ENCODE measurements at places on chromosomes 7 and 10.

- H3K4me3 ChIP-seq = no peak overlapping the region
- H3K4me1 ChIP-seq = peaks cover 15% of the 10 kb centered on the region
- no peaks in the 10 kb centered on the region for H3K27me3 ChIP-seq
- no peaks in the 10 kb centered on the region for H3K36me3 ChIP-seq
- no peak overlapping the region for H3K27ac ChIP-seq
These were observed 22.2 kb upstream of the CSGALNACT2 start for GRCh38 chr10:43115881-43116595.

- no peaks in the 10 kb centered on the region for H3K36me3 ChIP-seq
- H3K4me1 ChIP-seq = peaks cover 37% of the 10 kb centered on the region
- DNase-seq = no peak
- H3K4me3 ChIP-seq = no peak overlapping the region
These were observed 26.7 kb downstream of the CCSER2 start for GRCh38 chr10:84355106-84355505.

- no peak overlapping the region for H3K4me3 ChIP-seq
- H3K27ac ChIP-seq = no peak overlapping the region
- no peaks in the 10 kb centered on the region for H3K36me3 ChIP-seq
These were observed 110.3 kb downstream of the C1GALT1 start for GRCh38 chr7:7292608-7293007.

GRCh38 chr10:71475243-71475871 lies 78.6 kb downstream of the CDH23 start:
- H3K4me1 ChIP-seq = peaks cover 18% of the 10 kb centered on the region
- H3K27me3 ChIP-seq = no peaks in the 10 kb centered on the region
- no peak overlapping the region for H3K27ac ChIP-seq
- no peaks in the 10 kb centered on the region for H3K36me3 ChIP-seq
- H3K4me3 ChIP-seq = no peak overlapping the region

DNA sequence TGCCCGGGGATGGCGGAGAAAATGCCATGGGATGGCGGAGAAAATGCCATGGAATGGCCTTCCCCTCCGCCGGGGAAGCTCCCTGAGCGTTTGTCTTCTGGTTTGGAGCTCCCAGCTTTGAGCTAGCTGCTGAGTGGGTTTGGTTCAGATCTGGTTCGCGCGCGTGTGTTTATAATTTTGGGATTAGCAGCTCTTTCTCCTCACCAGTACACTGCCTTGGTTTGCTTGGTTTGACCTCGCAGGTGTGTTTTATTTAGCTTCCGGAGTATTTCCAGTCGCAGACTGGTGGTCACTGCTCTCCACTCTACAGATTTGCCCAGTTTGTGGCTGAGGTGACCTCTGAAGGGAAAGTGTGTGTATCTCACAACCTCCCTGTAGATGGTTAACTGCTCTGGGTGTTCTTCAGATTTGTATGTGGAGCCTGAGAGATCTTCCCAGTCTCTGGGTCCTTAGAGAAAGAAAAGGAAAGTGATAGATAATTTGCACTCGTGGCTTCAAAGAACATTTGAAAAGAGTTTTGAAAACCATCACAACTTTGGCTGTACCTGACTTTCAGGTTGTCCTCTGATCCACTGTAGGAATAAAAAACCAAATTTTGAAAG lies 597 bp downstream of the ZNF277 start:
- peaks cover 21% of the 10 kb centered on the region for H3K4me1 ChIP-seq
- H3K4me3 ChIP-seq = peak overlapping the region; percentile 83
- peak overlapping the region; percentile 62 for H3K27ac ChIP-seq
- peaks cover 28% of the 10 kb centered on the region for H3K27me3 ChIP-seq
